DMS79 treated with DMSO at 0.1 percent for 48 hours (cell line): ENCODE measurements at places on chromosomes 11 and 22.

DNA sequence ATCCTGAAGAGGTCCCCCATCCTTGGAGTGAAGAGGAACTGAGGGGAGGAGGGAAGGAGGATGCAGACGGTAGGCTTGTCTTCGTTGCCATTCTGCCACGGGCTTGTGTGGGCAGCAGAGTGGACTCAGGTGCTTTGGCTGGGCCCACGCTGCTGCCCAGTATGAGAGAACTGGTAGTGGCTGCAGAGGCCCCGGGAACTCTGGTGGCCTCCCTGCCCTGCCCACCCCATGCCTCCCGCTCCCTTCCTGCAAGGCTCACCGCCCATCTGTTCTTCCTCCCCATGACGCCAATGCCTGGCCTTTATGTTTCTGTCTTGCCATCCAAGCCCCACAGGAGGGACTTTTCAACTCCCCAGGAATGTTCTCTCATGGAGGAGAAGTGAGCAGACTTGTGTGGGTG is 157.4 kb downstream of the DSCAML1 start:
- no peak for DNase-seq

DNA sequence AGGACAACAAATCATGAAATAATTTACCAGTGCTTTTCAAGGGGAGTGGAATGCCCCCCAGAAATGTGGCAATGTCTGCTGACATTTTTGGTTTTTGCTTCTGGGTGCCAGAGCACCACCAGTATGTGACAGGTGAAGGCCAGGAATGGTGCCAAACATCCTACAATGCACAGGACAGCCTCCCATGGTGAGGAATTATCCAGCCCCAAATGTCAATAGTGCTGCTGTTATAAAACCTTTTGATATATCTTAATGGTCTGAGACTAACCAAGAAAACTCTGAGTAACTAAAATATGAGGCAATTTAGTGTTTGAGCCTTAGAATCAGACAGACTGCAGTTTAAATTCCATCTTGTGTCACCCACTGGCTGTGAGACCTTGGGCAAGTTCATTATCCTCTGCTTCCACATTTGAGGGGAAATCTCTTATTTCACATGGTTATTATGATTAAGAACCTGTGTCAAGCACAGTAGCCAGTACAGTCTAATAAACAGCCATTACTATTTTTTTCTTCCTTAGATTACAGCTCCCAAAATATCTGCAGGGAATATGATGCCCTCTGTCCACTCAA is 69.5 kb downstream of the AMBRA1 start:
- DNase-seq, result no peak

DNA sequence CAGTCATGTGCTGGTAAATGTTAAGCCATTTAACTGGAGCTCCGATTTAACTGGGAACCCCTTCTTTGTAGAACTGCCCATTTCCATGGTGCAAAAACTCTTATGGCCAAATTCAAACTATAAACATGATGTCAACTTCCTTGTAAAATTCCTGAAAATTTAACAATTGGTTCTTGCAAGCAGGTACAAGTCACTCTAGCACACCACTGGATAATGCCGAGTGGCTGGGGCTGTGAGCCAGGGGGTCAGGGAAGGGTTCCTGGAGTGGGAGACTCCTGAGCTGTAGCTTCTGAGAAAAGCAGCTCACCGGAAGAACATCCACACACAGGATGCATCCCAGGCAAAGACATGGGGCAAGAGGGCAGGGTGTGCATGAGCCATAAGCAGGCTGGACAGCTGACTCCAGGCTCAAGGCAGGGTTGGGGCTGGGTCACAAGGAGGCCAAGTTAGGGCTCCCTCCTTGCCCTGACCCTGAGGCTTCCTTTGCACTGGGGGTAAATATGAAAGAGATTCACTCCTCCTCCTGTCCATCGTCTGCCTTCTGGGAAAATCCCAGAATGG is 18.2 kb downstream of the P2RY2 start:
- DNase-seq, result no peak

DNA sequence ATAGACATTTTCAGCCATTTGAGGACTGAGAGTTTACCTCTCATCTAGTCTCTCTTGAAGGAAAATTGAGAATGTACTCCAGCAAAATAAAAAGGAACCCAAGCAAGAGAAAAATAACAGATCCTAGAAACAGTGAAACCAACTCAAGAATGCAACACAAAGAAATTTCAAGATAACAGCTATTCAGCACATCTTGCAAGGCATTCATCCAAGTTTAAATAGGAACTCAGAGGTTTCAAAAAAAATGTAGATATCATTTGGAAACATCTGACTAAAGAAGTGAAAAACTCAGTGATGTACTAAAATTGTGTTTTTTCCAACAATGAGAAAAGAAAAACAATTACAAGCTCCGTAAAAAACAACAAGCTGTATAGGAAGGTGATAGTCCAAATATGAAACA is 76.4 kb downstream of the TMEM135 start:
- no peak for DNase-seq

DNA sequence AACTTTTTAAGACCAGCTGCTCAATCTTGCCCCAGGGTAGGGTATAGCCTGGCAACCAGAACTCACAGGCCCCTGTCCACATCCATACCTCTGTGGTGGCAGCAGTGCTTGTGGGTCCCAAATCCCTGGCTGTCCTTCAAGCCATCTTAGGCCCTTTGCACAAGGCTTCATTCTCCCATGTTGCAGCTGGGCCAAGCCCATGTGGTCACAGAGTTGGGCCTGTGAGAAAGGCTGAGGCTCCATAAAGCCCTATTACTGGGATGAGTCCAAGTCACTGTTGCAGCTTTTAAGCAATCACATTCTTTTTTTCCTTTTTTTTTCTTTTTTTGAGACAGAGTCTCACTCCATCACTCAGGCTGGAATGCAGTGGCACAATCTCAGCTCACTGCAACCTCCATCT is 47.9 kb upstream of the SLC25A1 start:
- DNase-seq, result no peak

- DNase-seq, result no peak
These were observed 39.4 kb upstream of the GGTLC2 start for GRCh38 chr22:22605074-22605404.

GRCh38 chr11:64516226-64516625 is 74.8 kb upstream of the SLC22A12 start:
- no peak for DNase-seq

DNA sequence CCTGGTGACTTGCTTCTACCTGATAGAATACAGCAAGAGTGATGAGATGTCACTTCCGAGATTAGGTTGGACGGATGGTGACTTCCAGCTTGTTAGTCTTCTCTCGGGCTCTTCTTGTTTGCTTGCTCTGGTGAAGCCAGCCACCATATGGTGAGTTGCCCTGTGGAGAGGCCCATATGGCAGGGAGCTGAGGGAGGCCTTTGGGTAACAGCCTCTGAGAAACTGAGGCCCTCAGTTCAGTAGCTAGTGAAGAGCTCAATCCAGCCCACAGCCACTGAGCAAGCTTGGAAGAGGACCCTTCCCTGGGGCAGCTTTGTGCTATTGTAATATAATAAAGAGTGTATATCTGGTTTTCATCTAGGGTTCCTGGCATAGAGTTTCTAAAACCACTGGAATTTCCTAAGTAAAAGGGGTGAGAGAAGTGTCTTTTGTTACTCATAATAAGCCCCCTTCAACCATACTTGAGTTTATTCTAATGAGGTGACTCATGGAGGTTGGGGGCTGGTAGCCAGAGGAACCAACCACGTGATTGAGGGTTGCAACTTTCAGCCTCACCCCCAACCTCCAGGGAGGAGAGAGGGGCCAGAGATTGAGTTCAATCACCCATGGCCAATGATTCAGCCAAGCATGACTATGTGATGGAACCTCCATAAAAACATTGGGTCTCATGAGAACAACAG is 8.0 kb upstream of the TPCN2 start:
- peak; percentile 63 for DNase-seq

DNA sequence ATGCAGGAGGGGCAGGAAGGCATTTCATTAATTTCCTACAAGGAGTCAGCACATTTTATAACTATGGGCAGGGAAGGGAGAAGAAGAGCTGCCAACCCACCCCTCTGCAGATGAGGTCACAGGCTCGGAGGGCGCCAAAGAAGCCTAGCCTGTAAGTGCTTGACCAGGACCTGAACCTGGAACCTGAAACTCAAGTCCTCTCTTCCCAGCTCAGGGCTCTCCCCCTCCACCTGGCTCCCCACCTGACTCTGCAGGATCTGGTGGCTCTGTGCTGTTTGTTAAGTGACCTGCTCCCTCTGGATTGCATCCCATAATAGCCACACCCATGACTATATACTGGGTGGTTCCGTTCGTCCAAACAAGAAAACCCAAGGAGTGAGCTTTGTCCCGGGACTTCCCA is 27.3 kb downstream of the SCGB1A1 start:
- no peak for DNase-seq

DNA sequence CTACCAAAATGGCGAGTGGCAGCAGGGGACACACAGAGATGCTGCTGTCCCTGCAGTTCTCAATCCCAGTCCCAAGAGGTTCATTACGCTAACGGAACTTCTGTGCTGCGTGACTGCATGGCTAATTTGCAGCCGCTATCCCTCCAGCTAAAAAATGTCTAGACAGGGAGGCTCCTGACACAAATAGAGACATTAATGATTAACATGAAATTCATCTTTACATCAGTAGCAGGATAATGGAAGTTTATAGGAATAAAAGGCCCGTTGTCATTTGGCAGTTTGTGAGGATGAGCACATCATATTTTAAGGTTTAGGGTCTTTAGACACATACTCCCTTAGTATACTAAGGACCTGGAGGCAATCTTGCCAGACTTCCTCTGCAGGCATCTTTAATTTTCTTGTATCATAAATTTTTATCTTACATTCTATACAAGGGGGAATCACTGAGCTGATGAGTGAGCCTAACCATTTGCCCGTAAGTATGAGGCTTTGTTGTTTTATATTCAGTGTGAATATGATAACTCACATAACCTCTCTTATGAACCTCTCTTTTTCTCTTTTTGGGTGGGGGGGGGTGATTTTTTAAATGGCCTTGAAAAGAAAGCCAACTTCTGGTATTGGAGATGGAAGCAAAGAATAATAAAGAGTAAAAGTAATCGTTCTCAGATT is 99.8 kb upstream of the OR9G4 start:
- DNase-seq, result no peak

DNA sequence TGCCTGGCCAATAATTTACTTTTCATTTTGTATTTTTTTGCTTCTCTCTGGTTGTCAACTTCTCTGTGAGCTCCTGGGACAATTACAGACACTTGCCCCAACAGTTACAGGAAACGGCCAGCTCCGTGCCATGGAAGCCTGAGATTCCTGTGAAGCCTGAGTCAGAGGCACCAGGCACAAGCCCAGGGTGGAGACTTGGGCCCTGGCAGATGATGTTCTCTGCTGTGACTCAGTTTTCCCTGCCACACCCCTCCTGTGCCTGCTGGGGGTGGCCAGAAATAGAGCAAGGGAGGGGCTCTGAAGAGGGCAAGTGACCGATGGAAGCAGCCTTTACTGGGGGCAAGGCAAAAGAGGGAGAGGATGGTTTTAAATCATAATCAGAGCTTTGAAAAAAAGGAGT is 4.9 kb downstream of the ATP5MGL start:
- no peak for DNase-seq

DNA sequence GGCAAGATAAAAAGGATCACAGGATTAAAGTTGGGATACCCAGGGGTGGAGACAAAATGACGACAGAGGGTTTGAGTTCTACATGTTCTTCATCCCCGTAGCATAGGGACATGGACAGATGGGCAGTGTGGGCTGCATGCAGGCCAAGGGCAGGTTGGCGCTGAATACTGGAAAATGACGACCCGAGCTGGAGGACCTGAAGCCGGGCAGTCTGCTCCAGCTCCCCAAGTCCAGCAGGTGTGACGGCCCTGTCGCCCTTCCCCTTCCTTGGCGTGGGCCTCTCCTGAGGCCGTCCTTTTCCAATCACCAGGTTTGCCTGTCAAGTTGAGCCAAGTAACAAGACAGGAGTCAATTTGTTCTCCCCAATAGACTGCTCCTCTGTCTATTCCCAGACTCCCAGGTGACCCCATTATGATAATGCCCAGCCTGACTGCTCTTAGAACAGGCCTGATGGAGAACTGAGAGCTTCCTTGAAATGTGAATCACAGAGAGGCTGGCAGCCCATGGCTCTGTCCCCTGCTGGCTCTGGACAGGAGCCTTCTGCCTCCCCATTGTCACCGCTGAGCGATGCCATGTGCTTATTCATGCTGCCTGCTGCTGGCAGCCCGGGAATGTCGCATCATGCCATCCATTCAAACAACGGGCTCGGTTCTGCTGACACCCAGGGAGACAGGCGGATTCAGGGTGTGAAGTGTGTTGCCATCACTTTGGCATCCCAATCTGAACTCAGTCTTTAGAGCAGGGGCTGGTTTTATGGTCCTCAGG is 392.1 kb downstream of the NTM start:
- no peak for DNase-seq

DNA sequence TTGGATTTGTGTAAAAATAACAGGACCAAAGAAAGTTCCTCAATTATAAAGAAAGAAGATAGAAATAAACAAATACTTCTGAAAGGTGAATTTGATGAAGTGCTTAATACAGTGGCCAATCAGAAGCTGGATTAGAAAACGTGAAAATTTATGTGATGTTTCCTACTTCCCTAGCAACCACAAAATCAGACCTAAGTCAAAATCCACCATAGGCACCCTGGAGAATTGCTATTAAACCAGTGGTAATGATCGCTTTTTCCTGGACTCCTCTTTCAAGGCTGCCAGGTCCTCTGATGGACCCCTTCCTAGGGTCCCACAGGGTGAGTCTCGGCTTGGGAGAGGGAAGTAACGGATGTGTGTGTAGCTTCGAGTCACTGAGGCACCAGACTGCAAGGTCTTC is 9.6 kb downstream of the WT1 start:
- DNase-seq, result no peak

- no peak for DNase-seq
These were observed 40.6 kb upstream of the MN1 start for GRCh38 chr22:27842201-27842600.
